ENCODE measurements at places on chromosomes 16 and 17.

GRCh38 chr16:30027588-30028437 lies 3.3 kb downstream of the TLCD3B start:
- no peak for DNase-seq

DNA sequence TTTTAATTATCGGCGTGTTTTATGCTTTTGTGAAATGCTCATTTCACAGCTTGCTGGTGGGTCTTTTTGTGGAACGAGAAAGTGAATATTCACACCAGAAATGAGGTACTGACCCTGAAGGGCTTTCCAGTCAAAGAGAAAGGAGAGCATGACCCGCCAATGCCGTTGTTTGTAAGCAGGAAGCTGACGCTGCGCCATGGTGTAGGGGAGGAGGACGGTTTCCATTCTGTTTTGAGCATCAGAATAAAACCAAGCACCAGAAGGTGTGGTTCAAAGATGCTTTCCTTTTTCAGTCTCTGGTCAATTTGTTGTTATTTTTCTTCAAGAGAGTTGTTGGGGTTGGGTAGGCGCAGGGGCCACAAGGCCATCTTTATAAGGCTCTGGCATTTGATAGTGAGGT lies 669.3 kb downstream of the WWOX start:
- no peak for DNase-seq

DNA sequence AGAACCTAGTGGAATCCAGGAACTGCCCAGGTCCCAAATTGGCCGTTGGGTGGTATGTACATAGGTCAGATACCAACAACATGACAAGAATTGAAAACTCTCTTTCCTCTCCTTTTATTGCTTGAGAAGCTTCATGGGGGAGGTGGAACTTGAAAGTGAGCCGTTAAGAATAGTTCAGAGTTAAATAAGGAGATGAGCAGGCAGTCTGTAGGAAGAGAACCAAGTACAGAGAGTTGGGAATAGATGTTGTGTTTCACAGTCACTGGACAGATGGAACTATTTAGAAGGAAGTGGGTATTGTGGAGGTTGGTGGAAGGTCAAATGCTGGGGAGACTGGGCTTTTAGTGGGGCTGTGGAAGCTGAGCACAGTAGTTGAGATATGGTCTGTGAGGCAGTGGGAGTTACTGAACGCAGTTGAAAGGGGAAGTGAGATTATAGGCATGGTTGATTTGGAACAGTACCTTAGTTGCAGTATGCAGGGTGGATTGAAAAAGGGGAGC lies 26.4 kb downstream of the ARHGAP44 start:
- DNase-seq: no peak

DNA sequence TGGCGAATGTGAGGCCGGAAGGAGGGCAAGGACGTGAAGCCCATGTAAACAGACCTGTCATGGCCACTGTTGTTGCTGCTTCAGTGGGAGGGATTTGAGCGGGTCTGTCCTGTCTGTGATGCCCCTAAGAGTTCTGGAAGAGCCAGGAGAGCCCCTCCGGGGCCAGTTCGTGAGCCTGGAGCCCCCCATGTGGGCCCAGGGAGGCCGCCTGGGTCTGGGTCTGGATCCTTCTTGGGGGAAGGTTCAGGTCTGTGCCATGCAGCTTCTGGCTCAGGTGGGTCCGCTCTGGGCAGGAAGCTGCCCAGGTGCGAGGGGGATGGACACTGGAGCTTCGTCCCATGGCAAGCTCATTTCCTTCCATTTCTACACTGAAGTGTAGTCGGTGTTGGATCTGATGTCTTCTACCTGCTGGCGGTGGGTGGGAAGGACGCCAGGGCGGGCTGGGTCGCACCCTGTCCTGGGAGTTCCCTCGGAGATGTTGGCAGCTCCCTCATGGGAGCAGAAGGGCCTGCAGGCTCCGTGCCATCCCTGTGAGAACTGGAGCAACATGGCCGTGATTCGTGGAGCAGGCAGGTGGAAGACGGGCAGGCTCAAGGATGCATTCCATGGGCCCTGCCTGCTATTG lies 11.2 kb upstream of the WFIKKN1 start:
- no peak for DNase-seq

GRCh38 chr16:85316321-85316919 lies 204.1 kb upstream of the CIBAR2 start:
- no peak for DNase-seq

GRCh38 chr16:51184702-51185433 lies 33.8 kb upstream of the SALL1 start:
- DNase-seq: no peak

DNA sequence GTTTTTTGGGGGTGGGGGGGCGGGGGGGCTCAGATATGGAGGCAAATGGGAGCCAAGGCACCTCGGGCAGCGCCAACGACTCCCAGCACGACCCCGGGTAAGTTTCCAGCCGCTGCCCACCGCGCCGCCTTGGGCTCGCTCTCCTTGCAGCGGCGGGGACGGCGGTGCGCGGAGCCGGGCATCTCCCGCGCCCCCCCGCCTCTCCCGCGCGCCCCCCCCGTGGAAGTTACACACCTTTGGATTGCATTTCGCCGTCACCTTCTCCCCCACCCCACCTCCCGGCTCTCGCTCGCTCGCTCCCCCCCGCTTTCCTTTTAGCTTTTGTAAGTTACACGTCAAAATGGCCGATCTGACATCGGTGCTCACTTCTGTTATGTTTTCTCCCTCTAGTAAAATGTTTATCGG lies 387 bp downstream of the MSI2 start:
- no peak for DNase-seq

GRCh38 chr17:38729886-38730525 lies at the start of gene CISD3:
CISD3 (plus strand) TSS chr17:38730341; CDS start chr17:38730359, 18 bp downstream.
- peak; percentile 76 for DNase-seq

DNA sequence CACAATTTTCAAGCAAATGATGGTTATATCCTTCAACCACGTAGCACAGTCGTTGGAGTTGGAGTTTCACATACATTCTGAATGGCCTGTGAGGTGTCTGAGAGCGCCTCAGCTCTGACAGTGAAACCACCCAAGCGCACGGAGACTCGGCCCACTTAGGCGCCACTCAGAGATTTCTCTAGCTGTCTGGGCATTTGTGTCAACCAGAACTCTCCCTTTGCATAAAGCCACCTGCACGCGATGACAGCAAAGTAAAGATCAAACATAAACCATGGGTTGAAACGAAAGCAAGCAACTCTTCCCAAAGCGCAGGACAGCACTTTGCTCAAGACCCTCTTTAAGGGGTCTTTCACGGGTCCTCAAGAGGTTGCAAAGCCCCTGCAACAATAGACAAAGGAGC lies 533 bp downstream of the SLC6A4 start:
- DNase-seq: no peak

DNA sequence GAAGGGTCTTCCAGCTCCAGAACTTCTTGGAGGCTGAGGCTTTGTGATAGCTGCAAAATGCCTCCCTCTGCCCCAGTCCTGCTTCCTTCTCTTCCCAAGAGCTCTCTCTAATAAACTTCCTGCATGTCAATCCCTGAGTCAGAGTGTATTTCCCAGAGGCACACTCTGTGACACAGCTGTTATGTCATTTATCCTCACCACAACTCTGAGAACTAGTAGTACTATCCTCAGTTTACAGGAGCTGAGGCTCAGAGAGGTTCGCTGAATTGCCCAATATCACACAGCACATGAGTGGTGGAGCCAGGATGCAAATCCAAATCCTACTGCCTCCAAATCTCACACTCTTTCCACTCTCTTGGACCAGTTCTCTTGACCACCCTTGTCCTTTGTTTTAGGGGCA lies 20.0 kb downstream of the UNC45B start:
- no peak for DNase-seq

DNA sequence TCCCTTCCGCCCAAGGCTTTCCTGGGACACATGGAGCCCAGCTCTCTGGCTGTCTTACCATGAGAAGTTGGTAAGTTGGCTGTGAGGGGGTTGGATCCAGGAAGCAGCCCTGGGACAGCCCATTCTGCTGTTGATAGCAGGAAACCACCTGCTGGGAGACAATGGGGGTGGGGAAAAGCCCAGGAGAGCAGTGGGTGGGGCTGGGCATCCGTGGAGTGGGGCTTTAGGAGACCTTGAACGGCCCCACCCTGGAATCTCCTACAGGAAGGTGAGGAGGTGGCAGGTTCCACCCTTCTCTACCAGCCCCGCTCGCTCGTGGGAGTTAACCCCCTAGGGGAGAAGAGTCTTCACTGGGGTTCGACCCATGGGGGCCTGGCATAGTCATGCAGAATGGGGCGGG lies 5.8 kb downstream of the TMEM92 start:
- DNase-seq: no peak

Measured in tibial artery (tissue), 4 donors.